CD4-positive, alpha-beta memory T cell (primary cell): ENCODE measurements at places on chromosomes 7 and 10. TPM values are rescaled to one million over a fixed set of nuclear protein-coding genes. Genes with fewer than 3 reads are reported as not detected.

The ZNF425 gene
- 4.0 TPM for total RNA-seq

The FAM24B gene
- 12.8 TPM for total RNA-seq

The NACAD gene
- total RNA-seq, result not detected

The HOXA11 gene
- total RNA-seq, result not detected

The SLC26A4 gene
- total RNA-seq, result not detected

The RPP38 gene
- total RNA-seq, result 21.8 TPM

The AOAH gene
- 4.5 TPM for total RNA-seq

GRCh38 chr10:94617389-94617944, 66.1 kb upstream of the CYP2C18 start:
- H3K4me1 ChIP-seq, result no peaks in the 10 kb centered on the region
- DNase-seq, result no peak
- H3K27me3 ChIP-seq, result no peaks in the 10 kb centered on the region
- no peak overlapping the region for H3K4me3 ChIP-seq
- H3K27ac ChIP-seq, result no peak overlapping the region

GRCh38 chr10:71378336-71379117, 18.2 kb upstream of the CDH23 start:
- no peaks in the 10 kb centered on the region for H3K4me1 ChIP-seq
- DNase-seq, result no peak
- no peaks in the 10 kb centered on the region for H3K27me3 ChIP-seq
- H3K4me3 ChIP-seq, result no peak overlapping the region

GRCh38 chr7:122881324-122881723, 4.9 kb downstream of the CADPS2 start:
- DNase-seq, result no peak
- H3K27ac ChIP-seq, result no peak overlapping the region
- H3K4me1 ChIP-seq, result no peaks in the 10 kb centered on the region
- H3K4me3 ChIP-seq, result no peak overlapping the region
- H3K27me3 ChIP-seq, result peaks cover 8% of the 10 kb centered on the region
- H3K36me3 ChIP-seq, result no peaks in the 10 kb centered on the region

- peaks cover 27% of the 10 kb centered on the region for H3K36me3 ChIP-seq
- H3K27ac ChIP-seq, result no peak overlapping the region
- no peak for DNase-seq
- no peak overlapping the region for H3K4me3 ChIP-seq
- no peaks in the 10 kb centered on the region for H3K27me3 ChIP-seq
Measured at GRCh38 chr7:100565133-100565571, 8.5 kb downstream of the SAP25 start.

DNA sequence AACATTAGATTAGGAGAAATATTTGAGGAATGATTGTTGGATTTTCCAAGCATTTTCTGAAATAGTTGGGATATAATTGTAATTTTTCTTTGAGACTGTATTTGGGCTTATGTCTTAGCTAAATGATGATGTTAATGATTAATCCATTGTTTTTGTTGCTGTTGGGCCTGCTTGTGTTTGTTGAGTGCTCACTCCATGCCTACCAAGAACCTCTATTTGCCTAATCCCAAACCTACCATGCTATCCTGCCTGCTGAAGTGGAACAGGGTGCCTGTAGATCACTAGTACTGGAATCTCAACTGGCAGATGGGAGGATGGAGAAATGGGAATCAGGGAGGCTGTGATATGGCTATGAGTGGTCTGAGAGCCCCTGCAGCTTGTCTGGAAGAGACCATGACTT, 565.5 kb downstream of the SORCS3 start:
- no peak overlapping the region for H3K4me3 ChIP-seq
- no peaks in the 10 kb centered on the region for H3K36me3 ChIP-seq
- H3K4me1 ChIP-seq, result no peaks in the 10 kb centered on the region
- no peak for DNase-seq
- H3K27me3 ChIP-seq, result no peaks in the 10 kb centered on the region
- no peak overlapping the region for H3K27ac ChIP-seq

DNA sequence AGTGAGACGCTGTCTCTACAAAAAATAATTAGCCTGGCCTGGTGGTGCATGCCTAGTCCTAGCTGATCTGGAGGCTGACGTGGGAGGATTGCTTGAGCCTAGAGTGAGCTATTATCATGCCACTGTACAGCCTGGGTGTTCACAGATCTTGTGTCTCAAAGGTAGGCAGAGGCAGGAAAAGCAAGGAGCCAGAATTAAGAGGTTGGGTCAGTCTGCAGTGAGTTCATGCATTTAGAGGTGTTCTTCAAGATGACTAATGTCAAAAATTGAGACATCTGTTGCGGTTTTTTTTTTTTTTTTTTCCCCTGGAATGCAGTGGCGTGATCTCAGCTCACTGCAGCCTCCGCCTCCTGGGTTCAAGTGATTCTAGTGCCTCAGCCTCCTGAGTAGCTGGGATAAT, 5.4 kb downstream of the PPIA start:
- no peaks in the 10 kb centered on the region for H3K27me3 ChIP-seq
- H3K4me3 ChIP-seq, result no peak overlapping the region
- peaks cover 52% of the 10 kb centered on the region for H3K36me3 ChIP-seq
- peaks cover 28% of the 10 kb centered on the region for H3K4me1 ChIP-seq

DNA sequence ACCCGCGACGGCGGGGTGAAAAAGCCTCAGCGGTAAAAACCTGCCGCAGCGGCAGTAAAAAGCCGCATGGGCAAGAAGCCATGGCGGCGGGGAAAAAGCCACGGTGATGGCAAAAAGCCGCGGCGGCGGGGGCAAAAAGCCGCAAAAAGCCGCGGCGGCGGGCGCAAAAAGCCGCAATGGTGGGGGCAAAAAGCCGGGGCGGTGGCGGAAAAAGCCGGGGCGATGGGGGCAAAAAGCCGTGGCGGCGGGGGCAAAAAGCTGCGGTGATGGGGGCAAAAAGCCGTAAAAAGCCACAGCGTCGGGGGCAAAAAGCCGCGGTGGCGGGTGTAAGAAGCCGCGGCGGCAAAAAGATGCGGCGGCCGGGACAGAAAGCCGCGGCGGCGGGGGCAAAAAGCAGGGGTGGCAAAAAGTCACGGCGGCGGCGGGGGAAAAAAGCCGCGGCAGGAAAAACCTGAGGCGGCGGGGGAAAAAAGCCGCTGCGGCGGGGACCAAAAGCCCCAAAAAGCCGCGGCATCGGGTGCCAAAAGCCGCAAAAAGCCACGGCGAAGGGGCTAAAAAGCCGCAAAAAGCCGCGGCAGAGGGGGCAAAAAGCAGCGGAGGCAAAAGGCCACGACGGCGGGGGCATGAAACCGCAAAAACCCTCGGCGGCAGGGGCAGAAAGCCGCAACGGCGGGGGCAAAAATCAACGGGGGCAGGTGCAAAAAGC, 488.5 kb downstream of the ZNF33B start:
- H3K4me1 ChIP-seq, result no peaks in the 10 kb centered on the region
- H3K4me3 ChIP-seq, result no peak overlapping the region
